ENCODE measurements at places on chromosomes 16 and 17. TPM values are rescaled to one million over a fixed set of nuclear protein-coding genes. Genes with fewer than 3 reads are reported as not detected.
A peak's percentile ranks its signal among the peaks of the same experiment; 100 is the strongest.

Gene NEURL4
- 43.6 TPM for total RNA-seq

Gene SPATA2L
- 14.8 TPM for total RNA-seq

Gene CRHR1
- total RNA-seq: not detected

Gene NEUROD2
- total RNA-seq: not detected

Gene TANC2
- 9.2 TPM for total RNA-seq

Gene GRAP
- 2.5 TPM for total RNA-seq

Gene CXCL16
- total RNA-seq: 16.4 TPM

Gene FOXN1
- total RNA-seq: not detected

GRCh38 chr16:57807968-57808528, 5.8 kb upstream of the KIFC3 start:
- no peak overlapping the region for H3K4me3 ChIP-seq
- no peaks in the 10 kb centered on the region for H3K36me3 ChIP-seq
- no peaks in the 10 kb centered on the region for H3K27me3 ChIP-seq

GRCh38 chr16:11168386-11169051, 87.5 kb downstream of the SOCS1 start:
- no peaks in the 10 kb centered on the region for H3K27me3 ChIP-seq
- H3K36me3 ChIP-seq: no peaks in the 10 kb centered on the region
- H3K4me3 ChIP-seq: no peak overlapping the region
- DNase-seq: no peak

- H3K4me3 ChIP-seq: no peak overlapping the region
- DNase-seq: no peak
- no peaks in the 10 kb centered on the region for H3K36me3 ChIP-seq
- H3K4me1 ChIP-seq: no peaks in the 10 kb centered on the region
- no peak overlapping the region for H3K27ac ChIP-seq
- H3K27me3 ChIP-seq: no peaks in the 10 kb centered on the region
These were observed 36.4 kb downstream of the JPH3 start for GRCh38 chr16:87638736-87639135.

- no peak overlapping the region for H3K4me3 ChIP-seq
- no peaks in the 10 kb centered on the region for H3K27me3 ChIP-seq
- DNase-seq: no peak
- H3K36me3 ChIP-seq: no peaks in the 10 kb centered on the region
- H3K27ac ChIP-seq: no peak overlapping the region
- no peaks in the 10 kb centered on the region for H3K4me1 ChIP-seq
These were observed 17.6 kb downstream of the RDM1 start for GRCh38 chr17:35912942-35913341.

GRCh38 chr17:51995797-51996403, 162.6 kb downstream of the CA10 start:
- no peak for DNase-seq
- no peaks in the 10 kb centered on the region for H3K27me3 ChIP-seq
- H3K4me1 ChIP-seq: no peaks in the 10 kb centered on the region
- H3K4me3 ChIP-seq: no peak overlapping the region
- H3K36me3 ChIP-seq: no peaks in the 10 kb centered on the region

- no peaks in the 10 kb centered on the region for H3K27me3 ChIP-seq
- peak; percentile 74 for DNase-seq
- no peaks in the 10 kb centered on the region for H3K4me1 ChIP-seq
- H3K27ac ChIP-seq: no peak overlapping the region
- no peak overlapping the region for H3K4me3 ChIP-seq
These were observed 46.3 kb downstream of the DNAH9 start for GRCh38 chr17:11644265-11645212.

DNA sequence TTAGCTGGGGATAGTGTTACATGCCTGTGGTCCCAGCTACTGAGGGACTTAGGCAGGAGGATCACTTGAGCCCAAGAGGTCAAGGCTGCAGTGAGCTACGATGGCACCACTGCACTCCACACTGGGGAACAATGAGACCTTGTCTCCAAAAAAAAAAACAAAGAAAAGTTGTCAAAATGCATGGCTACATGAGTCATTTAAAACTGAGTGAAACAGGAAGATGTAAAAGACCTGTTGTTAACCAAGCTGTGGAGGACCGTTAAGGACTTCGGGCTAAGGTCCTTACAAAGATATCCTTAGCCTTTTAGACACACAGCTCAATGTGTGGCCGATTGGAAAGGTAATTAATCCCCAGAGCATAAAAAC, 25.1 kb downstream of the ZP2 start:
- H3K27ac ChIP-seq: no peak overlapping the region
- H3K36me3 ChIP-seq: no peaks in the 10 kb centered on the region
- DNase-seq: no peak
- H3K4me3 ChIP-seq: no peak overlapping the region
- no peaks in the 10 kb centered on the region for H3K27me3 ChIP-seq

GRCh38 chr17:77829843-77830799, 128.4 kb upstream of the TNRC6C start:
- DNase-seq: no peak
- no peaks in the 10 kb centered on the region for H3K36me3 ChIP-seq
- H3K4me1 ChIP-seq: peaks cover 11% of the 10 kb centered on the region
- no peaks in the 10 kb centered on the region for H3K27me3 ChIP-seq
- no peak overlapping the region for H3K4me3 ChIP-seq

- peak; percentile 58 for DNase-seq
- H3K4me3 ChIP-seq: no peak overlapping the region
- peak overlapping the region; percentile 95 for H3K27ac ChIP-seq
These were observed 3.4 kb downstream of the CAMKK1 start for GRCh38 chr17:3889325-3890012.

- no peak overlapping the region for H3K27ac ChIP-seq
- no peak overlapping the region for H3K4me3 ChIP-seq
- H3K4me1 ChIP-seq: no peaks in the 10 kb centered on the region
These were observed 50.8 kb downstream of the DNAH17 start for GRCh38 chr17:78526231-78527025.

GRCh38 chr17:77507111-77507885, 366.5 kb downstream of the SEC14L1 start:
- H3K27me3 ChIP-seq: peaks cover 3% of the 10 kb centered on the region
- H3K4me3 ChIP-seq: no peak overlapping the region
- H3K4me1 ChIP-seq: peaks cover 3% of the 10 kb centered on the region
- no peak overlapping the region for H3K27ac ChIP-seq
- H3K36me3 ChIP-seq: no peaks in the 10 kb centered on the region

GRCh38 chr17:47315451-47316266, 8.1 kb upstream of the EFCAB13 start:
- H3K27me3 ChIP-seq: no peaks in the 10 kb centered on the region

DNA sequence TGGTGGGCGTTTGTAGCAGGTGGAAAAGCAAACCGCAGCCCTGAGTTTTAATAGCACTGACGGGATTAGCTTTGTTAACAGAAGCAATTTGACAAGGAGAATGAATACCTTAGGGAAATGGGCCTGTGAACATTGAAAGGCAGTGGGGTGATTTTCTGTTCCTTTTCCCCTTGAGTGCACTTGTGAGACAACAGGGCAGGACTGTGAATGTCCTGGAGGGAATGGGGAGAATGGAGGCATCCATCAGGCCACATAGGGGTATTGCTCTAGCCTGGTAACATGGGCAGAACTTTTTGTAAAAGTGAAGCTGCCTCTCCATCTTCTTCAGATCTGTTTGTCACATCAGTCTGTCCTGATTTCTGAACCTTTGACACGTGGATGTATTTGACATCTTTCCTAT, 26.2 kb downstream of the USP43 start:
- H3K27me3 ChIP-seq: no peaks in the 10 kb centered on the region
- H3K4me3 ChIP-seq: no peak overlapping the region
- DNase-seq: no peak
- no peak overlapping the region for H3K27ac ChIP-seq
- no peaks in the 10 kb centered on the region for H3K4me1 ChIP-seq
- H3K36me3 ChIP-seq: no peaks in the 10 kb centered on the region

DNA sequence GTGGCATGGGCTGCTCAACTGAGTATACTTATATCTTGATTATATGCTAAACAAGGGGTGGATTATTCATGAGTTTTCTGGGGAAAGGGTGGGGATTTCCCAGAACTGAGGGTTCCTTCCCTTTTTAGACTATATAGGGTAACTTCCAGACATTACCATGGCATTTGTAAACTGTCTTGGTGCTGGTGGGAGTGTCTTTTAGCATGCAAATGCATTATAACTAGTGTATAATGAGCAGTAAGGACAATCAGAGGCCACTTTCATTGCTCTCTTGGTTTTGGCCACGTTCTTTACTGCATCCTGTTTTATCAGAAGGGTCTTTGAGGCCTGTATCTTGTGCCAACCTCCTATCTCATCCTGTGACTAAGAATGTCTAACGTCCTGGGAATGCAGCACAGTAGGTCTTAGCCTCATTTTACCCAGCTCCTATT, 12.0 kb downstream of the PRR11 start:
- H3K4me3 ChIP-seq: no peak overlapping the region
- no peaks in the 10 kb centered on the region for H3K36me3 ChIP-seq
- DNase-seq: no peak

GRCh38 chr17:45246861-45247428, 14.9 kb downstream of the SPATA32 start:
- no peaks in the 10 kb centered on the region for H3K27me3 ChIP-seq
- no peak for DNase-seq

DNA sequence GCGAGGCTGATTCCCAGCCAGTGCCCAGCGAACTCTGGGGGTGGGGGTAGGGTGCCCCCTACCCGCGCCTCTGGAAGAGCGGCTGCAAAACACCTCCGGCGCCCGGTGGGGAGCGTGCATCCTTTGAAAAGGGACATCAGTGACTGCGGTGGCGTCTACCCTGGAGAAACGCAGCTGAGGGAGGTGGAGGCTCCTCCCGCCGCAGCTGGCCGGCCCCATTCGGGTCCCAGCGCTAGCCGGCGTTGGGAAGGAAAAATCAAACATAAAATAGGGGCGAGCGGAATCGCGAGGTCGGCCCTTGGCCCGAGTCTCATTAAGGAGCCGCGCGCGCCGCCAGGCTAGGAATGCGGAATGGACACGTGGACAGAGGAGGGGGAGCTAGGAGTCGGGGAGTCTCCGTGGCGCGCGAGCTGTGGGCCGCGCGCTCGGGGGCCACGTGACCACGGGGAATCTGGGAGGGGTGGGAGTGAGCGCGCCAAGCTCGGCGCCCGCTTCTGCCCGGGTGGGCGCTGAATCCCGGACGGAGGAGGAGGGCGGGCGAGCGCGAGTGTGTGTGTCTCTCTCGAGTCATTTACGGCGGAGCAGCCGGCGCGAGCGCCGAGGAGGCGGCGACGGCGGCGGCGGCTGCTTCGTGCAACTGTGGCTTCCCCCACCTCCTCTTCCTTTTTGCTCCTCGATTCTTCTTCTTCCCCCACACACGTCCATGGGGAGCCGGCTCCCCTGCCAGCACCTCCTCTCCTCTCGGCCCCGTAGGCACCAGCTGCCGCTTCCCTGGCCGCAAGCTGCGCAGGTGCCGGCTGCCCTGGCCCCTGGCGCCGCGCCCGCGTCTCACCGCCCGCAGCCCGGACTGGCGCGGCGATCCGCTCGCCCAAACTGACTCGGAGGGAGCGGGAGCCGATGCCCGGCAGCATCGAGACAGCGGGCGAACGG, at the start of gene TMEM132E:
TSS of gene TMEM132E (plus strand) at position 566 of the 930 bp plus-strand sequence. CDS start 1,495 bp downstream, outside the sequence.
- H3K36me3 ChIP-seq: no peaks in the 10 kb centered on the region
- H3K27ac ChIP-seq: no peak within 1 kb of the TSS
- H3K4me1 ChIP-seq: peaks cover 11% of the 10 kb centered on the region
- peak; percentile 64 for DNase-seq
- peak within 1 kb of the TSS; percentile 45 for H3K4me3 ChIP-seq
- H3K27me3 ChIP-seq: no peaks in the 10 kb centered on the region

DNA sequence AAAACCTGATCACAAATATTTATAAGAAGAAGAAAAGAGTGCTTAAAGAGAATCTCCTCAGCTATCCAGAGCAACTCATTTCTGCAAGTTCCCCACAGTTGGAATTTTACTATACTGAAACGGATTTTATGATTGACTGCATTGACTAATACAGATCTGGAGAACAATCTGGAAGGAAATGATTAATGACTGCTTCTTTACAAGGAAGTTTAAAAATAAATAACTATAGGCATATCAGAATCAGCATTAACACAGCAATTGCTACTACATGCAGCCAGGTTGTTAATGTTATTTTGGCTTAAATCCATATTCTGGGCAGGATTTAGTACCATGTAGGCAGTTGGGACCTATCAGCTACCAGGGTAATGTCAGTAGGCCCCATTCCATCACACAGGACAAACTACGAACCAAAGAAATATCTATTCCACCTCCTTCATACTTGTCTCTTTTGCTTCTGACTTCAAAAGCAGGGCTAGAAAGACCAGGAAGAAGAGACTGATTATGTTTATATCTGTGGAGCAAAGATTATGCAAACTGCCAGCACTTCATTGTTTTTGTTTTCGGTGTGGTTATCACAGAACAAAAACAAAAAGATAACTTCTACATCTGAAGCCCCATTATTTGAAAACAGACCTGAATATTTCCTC, 3.9 kb downstream of the SKAP1 start:
- no peaks in the 10 kb centered on the region for H3K36me3 ChIP-seq
- no peak overlapping the region for H3K27ac ChIP-seq
- H3K4me1 ChIP-seq: no peaks in the 10 kb centered on the region
- DNase-seq: no peak
- no peak overlapping the region for H3K4me3 ChIP-seq

DNA sequence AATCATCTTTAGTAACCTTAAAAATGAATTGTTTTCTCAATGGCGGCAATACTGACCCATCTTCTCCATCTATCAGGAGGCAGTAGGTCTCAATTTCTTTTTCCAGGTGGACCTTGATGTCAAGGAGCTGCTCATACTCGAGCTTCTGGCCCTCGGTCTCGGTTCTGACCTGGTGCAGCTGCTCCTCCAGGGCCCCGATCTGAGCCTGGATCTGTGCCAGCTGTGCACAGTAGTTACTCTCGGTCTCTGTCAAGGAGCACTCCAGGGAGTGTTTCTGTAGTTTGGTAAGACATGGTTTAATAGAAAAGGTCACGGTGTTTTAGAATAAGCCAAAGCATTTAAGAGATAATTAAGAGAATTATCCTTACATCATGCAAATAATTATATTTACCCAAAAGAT, 4.9 kb downstream of the KRT27 start:
- DNase-seq: no peak
- H3K27ac ChIP-seq: no peak overlapping the region
- no peak overlapping the region for H3K4me3 ChIP-seq
- H3K36me3 ChIP-seq: no peaks in the 10 kb centered on the region

DNA sequence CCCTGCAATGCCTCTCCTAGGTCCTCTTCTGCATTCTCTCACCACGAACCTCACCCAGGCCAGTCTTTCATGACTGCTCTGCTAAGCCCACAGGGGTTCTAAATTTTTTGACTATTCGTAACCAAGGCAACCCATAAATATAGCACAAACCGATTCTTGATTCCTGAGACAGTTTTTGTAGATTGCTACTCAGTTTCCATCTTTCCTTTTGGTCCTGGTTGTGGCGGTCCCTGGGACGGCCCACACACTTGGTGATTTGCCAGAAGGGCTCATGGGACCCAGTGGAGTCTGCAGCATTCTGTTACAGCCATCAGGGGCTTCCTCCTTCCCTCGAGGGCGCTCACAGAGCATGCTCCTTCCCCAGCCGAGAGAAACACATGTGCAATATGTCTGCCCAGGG, 23.4 kb upstream of the MGAT5B start:
- H3K27me3 ChIP-seq: no peaks in the 10 kb centered on the region
- no peaks in the 10 kb centered on the region for H3K36me3 ChIP-seq
- H3K27ac ChIP-seq: no peak overlapping the region
- no peak for DNase-seq

DNA sequence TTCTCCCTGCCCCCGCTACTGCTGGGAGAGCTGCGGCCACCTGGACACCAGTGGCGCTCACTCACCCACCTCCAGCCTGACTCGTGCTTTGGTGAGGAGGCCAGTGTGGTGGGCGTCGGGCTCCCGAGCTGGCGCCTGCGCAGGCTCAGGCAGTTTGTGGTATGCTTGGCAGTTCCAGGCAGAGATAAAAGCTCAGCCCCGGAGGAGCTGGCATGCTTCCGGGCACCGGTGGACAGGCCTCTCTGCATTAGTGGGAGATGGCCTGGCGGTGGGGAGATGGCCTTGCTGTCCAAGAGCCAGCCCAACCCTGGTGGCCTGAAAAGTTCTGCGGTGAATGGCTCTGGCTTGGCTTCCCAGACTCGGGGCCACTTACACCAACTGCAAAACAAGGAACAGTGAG, 4.1 kb downstream of the ADGRG1 start:
- H3K4me1 ChIP-seq: peaks cover 5% of the 10 kb centered on the region
- no peaks in the 10 kb centered on the region for H3K27me3 ChIP-seq
- no peak overlapping the region for H3K27ac ChIP-seq
- no peaks in the 10 kb centered on the region for H3K36me3 ChIP-seq
